ENCODE measurements at places on chromosomes 3 and 15.

- ATAC-seq: no peak
Measured at GRCh38 chr15:33454996-33455395, 144.2 kb downstream of the RYR3 start.

DNA sequence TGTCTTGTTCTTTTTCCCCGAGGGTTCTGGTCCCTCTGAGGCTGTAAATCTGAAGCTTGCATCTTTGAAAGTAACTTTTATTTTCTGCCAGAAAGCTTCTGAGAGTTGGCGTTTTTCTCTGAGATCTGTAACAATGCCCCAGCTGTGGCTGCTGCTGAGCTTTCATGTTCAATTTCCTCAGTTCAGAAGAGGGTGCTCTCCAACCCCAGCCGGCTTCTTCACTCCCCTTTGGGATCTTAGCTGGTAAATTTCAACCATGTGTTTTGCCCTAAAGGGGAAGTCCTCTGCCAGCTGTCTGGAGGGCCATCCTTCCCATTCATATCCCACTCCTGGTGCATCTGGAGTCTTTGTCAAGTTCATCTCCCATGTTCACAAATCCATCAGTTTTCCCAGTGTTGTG is 18.3 kb upstream of the CFAP100 start:
- no peak for ATAC-seq

GRCh38 chr3:141782386-141782932 is 19.3 kb downstream of the GRK7 start:
- ATAC-seq: peak; percentile 28

DNA sequence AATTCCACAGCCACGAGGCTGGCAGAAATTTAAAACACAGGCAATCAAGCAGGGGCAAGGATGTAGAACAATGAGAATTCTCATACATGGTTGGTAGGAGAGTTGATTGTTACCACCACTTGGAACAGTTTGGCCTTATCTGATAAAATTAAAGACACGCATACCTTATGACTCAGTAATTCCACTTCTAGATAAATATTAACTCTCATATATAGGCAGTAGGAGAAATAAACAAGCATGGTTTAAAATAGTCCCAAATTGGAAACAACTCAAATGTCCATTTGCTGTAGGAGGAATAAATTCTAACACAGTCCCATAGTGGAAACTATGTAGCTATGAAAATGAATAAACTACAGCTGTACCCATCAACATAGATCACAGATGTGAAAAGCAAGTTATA is 42.3 kb upstream of the USP3 start:
- no peak for ATAC-seq

DNA sequence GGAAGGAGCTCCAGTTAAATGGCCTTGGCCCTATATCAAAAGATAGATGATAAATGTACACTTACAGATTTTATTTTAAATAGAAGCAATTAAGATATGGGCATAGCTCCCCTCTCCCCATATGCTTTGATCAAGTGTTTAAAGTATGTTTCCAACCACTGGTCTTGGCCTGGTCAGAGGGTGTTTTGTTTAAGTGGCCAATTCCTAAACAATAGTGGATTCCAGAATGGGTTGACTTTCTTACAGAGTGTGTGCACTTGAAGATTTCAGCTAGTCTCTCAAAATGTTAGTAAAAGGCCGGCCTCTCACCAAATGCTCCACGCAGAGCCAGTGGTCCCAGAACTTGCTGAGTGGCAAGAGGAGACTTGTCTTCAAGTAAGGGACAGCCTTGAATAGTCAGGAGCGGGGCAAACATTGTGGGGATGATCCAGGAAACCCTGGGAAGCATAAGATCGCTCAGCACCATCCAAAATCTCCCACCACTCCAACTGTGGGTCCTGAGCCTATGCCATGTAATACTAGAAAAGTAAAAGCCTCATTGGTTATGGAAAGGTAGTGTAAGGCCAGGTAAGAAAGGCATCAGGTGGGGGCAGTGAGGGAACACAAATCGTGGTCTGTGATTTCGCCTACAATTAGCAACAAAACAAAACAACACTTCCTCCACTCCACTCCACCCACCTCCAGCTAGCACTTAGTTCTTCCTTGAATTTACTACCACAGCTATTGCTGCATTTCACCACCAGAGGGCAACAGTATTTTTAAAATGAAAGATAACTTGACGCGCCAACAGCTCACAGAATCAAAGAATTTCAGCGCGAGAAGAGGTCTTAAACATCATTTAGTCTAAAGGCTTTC is 4.8 kb downstream of the RARRES1 start:
- ATAC-seq: peak; percentile 44

DNA sequence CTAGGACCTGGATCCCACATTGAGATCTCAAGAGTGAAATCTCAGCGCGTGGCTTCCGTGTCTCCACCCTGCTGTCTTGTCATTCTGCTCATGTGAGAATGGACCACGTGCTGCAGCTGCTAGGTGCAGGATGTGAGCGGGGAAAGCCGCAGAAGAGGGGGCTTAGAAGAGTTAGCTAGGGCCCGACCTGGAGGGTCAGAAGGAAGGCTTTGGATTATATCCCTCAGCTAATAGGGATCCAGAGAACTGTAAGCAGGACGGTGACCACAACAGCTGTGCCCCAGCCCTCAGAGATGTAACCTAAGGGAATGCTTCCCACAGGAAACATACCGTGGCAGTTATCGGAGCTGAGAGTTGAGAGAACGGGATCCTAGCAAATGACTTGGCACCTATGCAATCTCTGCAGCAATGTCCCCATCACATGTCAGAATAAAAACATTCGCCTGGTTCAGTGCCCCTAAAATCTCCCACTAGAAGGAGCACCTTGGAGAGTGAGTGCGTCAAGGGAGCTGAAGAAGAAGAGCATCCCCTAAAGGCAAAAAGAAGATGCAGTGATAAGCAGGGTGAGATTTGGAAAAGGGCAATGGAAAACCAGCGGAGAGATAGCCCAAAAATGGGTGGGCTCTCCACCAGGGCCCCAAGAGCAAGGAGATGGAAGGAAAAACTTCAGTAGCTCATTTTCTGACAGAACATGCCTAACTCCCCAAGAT is 76.9 kb upstream of the ST8SIA2 start:
- no peak for ATAC-seq

GRCh38 chr15:38877471-38877870 is 312.9 kb upstream of the RASGRP1 start:
- no peak for ATAC-seq

GRCh38 chr3:132231633-132232032 is 85.6 kb upstream of the ACP3 start:
- ATAC-seq: peak; percentile 20

DNA sequence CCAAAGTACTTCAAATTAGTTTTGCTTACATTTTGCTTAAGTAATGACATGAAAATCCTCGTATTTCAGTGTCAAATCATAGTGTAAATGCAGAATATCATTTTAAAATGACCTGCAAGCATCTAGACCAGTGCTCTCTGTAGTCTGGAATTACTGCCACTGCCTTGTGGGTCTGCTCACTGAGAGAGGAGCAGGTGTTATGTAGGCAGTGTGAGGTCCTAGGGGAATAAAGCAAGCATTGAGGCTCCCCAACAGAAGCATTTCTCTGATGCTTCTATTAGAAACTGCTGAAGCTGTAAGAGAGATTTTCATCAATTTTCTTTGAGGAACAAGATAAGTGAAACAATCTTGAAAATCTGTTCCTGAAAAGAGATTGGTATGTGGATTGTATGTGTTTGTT is 253.2 kb downstream of the BBX start:
- ATAC-seq: no peak

- ATAC-seq: no peak
Measured at GRCh38 chr3:146894406-146894805, 289.3 kb upstream of the PLSCR5 start.

- no peak for ATAC-seq
Measured at GRCh38 chr3:173730391-173730790, 332.8 kb downstream of the NLGN1 start.

- ATAC-seq: no peak
Measured at GRCh38 chr3:99941211-99941610, 123.5 kb downstream of the CMSS1 start.

GRCh38 chr3:176796371-176796770 is 400.9 kb downstream of the TBL1XR1 start:
- no peak for ATAC-seq

DNA sequence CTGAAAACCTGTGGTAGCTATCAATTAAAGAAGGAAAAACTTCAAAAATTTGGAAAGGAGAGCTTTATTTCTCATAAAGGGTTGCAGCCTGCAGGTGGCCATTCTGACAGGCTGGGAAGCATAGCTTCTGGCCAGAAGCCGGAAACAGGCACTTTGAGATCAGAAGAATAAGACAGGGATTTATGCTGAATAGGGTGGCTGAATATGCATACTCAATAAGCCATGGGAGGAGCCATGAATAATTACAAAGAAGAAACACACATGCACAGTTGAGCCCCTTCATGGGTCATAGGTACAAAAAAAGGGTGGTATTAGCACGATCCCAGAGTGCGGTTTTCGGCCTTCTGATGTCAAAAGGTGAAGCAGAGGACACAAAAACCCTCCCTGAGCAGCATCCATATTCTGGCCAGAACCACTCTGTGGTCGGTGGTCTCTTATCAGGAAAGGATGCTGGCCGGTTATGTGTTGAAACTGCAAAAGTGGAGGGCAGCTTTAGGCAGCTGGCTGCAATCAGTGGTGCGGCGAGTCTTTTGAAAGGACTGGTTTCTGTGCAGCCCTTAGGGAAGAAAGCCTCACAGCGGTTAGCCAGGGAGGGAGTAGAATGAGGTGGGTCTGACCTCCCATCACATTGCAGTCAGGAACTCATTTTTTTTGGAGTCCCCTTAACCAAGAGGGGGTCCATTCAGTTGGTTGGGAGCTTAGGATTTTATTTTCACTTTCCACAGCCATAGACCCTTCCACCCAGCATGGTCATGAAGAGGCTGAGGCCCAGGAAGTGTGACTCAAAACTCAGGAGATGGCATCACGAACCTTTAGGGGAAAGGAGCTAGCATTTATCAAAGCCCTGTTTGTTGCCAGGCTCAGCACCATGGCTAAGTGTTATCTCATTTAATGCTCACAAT is 34.7 kb upstream of the CCDC174 start:
- no peak for ATAC-seq

DNA sequence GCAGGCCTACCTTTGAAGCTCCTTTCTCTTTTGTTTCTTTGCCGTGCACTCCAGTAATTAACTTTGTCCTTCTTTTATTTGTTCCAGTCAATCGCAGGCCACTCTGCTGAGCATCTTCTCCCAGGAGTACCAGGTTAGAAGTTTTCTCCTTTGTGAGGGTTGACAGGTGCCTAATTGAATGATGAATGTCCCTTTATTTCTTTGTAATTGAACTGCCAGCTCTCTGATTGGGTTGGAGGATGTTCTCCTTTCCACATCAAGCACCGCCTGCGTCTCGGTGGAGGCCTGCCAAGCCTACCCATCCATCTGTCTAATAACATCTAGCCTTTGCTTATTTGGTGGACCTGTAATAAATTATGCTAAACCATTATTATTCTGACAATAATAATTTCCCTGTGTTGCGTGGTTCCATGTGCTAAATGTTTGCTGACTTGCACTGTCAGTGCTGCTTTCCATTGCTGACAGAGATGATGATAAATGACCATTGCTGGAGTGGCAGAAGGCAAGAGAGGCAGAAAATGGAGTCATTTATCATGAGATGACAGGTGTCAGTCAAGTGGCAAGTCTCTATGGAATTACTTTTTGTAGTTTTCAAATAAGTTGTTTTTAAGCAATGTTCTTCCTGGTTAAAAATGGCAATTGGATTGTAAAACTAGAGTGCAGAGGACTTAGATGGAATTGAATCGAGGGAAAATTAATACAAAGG is 64.9 kb downstream of the CDIN1 start:
- ATAC-seq: no peak

GRCh38 chr3:43584043-43584826 is 37.6 kb downstream of the ANO10 start:
- no peak for ATAC-seq

GRCh38 chr3:15318661-15319060 is 13.7 kb downstream of the SH3BP5 start:
- no peak for ATAC-seq

GRCh38 chr15:52481915-52482314 is 46.8 kb downstream of the MYO5A start:
- peak; percentile 76 for ATAC-seq

GRCh38 chr15:90113166-90113565 is 10.9 kb upstream of the IDH2 start:
- ATAC-seq: no peak

DNA sequence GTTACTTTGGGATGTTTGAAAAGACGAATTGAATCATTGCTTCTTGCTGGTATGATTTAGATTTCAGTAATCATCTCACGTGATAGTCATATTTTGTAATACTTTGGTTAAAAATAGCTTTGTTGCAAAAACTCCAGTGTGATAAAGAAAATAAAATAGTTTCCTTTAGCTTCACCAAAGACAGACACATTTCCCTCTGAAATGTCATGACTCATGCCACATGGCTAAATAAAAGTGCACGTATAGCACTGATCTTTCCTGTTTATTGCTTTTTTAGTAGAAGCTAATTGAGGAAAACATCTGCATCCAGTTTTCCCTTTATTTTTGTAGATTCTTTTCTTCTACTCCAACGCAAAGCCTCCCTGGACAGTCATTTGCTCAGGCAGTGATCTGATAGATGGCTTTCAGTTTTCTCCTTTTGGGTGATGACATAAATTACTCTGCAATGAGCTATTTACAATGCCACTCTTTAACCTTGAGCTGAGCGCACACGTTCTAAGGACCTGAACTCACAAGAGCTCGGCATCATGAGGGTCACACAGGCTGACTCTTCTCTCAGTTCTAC is 84.9 kb downstream of the ARNT2 start:
- no peak for ATAC-seq

DNA sequence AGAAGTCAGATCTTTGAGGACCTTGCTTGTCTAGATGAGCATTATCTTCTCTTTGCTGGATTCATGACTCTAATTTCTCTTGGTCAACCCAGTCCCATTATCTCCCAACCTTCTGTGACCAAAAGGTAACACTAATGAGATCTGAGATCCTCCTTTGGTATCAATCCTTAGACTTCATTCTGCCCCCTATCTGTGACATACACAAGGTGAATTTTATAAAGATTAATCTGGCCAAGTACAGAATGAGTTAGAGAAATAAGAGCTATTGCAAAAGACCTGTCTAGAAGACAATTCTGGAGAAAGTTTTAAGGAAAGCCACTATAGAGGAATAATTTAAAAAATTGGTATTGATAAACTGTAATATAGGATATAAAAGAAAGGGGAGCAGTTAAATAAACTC is 113.8 kb upstream of the KCNMB2 start:
- ATAC-seq: no peak

GRCh38 chr3:132553826-132554225 is 43.2 kb upstream of the ACKR4 start:
- no peak for ATAC-seq

GRCh38 chr3:13480340-13481318 is 523 bp downstream of the HDAC11 start:
- ATAC-seq: peak; percentile 1

DNA sequence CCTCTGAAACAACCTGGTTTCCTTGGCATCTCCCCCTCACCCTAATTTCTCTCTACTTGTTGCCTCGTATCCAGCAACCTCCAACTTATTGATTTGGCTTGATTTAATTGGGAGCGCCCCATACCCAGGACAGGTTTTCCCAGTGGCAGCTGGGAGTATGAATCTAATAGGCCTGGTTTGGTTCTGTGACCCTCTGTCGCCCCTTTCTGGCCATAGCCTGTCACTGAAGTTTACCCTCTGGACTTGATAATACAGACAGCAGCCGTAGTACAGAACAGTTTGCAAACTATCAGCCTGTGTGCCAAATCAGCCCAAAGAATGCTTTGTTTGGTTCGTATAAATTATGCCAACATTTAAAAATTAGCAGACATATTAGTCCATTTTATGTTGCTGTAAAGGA is 525.1 kb upstream of the GOLIM4 start:
- no peak for ATAC-seq

All from esophagus mucosa (tissue), 1 donor.